ENCODE measurements at places on chromosomes 7 and 10. TPM values are rescaled to one million over a fixed set of nuclear protein-coding genes. Genes with fewer than 3 reads are reported as not detected.

SPAM1 gene
- total RNA-seq = not detected

AFAP1L2 gene
- total RNA-seq = 6.3 TPM

FAM25G gene
- not detected for total RNA-seq

TUBB8 gene
- total RNA-seq = not detected

PRSS37 gene
- total RNA-seq = not detected

ITIH5 gene
- 12.2 TPM for total RNA-seq

TMEM243 gene
- total RNA-seq = 3.1 TPM

EGFR gene
- 19.7 TPM for total RNA-seq

RAB19 gene
- not detected for total RNA-seq

ERCC6 gene
- 44.4 TPM for total RNA-seq

HPSE2 gene
- total RNA-seq = 0.63 TPM

SAP25 gene
- total RNA-seq = not detected

MICALL2 gene
- 9.7 TPM for total RNA-seq

PRPS1L1 gene
- total RNA-seq = not detected

EBLN1 gene
- total RNA-seq = not detected

AKR1B15 gene
- not detected for total RNA-seq

INMT gene
- total RNA-seq = not detected

CPA1 gene
- not detected for total RNA-seq

CACNA2D1 gene
- 275 TPM for total RNA-seq

ZPBP gene
- not detected for total RNA-seq

LRRN3 gene
- total RNA-seq = 117 TPM

PITX3 gene
- not detected for total RNA-seq

TRPV5 gene
- 0.31 TPM for total RNA-seq

PAOX gene
- total RNA-seq = 13.8 TPM

NOM1 gene
- total RNA-seq = 45.7 TPM

BEND7 gene
- total RNA-seq = 14.4 TPM

FOXI2 gene
- not detected for total RNA-seq

ALDH18A1 gene
- total RNA-seq = 35.1 TPM

ASB10 gene
- not detected for total RNA-seq

BMPER gene
- total RNA-seq = 8.1 TPM

MMD2 gene
- total RNA-seq = 2.2 TPM

TYW1B gene
- 5.3 TPM for total RNA-seq

PARP12 gene
- 7.5 TPM for total RNA-seq

UTF1 gene
- not detected for total RNA-seq

SFTPA2 gene
- total RNA-seq = 1.3 TPM

ZNF735 gene
- not detected for total RNA-seq

ZNF503 gene
- 1.9 TPM for total RNA-seq

PAPSS2 gene
- total RNA-seq = 2.5 TPM

FAM25A gene
- total RNA-seq = not detected

RELN gene
- 67.9 TPM for total RNA-seq

SPDYE9 gene
- not detected for total RNA-seq

IGF2BP3 gene
- total RNA-seq = 61.0 TPM

Measured in parietal lobe (tissue), 2 donors.